ENCODE measurements at places on chromosomes 1 and 21.

DNA sequence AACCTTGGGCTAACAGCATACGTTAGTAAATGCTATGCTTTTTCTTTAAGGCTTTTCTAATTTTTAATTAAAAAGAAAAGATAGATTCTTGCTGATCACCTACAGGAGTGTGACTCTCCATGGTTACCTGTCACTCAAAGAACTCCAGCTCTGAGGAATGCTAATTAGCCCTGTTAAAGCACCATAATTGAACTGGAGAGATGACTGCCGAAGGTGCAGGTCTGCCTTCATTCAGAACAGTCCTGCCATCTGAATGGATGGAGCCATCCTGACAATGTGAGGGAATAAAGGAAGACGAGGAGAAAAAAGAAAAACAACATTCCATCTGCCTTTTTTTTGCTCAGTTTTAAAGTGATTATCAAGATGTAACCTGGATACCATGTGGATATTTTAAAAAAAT lies 94.6 kb downstream of the ATP6V1G3 start:
- DNase-seq: no peak

- no peak for DNase-seq
Measured at GRCh38 chr1:93822730-93823425, 56.1 kb downstream of the DNTTIP2 start.

DNA sequence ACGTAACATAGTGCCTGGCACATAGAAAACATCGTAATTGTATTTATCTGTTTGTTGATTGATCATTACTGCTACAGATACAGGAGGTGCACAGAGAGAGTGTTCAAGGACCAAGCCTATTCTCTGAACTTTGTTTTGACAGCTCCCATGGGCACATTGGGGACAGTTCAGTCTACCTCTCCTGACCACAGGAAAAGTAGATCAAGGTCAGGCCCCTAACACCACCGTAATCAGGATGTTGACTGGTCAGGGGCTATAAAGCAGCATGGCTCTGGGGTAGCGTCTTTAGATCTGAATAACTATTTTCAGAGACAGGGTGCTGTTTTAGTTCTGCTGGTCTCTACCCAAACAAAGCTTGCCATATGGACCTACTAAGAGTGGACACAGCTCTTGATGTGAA lies 223.1 kb upstream of the IRF2BP2 start:
- no peak for DNase-seq

DNA sequence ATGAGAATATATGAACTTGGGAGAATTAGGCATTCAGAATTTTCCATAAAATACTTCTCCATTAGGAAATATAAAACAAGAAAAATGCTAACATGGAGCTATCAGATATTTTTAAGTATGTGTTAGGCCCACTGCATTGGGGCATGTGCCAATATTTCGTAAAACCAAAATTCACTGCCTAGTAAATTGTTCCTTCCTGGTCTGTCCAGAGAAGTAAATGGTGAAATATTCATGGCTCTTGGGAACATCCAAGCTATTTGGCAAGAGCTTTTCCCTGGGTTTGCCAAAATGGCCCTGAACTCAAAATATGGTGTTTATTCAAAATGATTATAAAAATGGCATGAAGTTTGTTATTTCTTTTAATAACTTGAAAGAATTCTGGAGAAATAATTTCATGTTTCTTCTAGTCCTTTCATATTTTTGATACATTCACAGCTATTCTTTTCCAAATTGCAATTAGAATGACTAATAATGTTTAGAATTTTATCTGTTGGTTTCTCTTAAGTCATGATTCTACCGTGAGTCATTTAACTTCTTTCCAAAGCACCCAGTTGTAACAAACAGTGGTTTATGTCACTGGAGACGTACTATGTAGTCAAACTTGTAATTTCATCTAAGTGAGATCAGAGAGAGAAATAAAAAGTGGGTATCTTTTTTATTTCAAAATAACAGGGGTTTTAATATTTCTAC lies 25.7 kb upstream of the SLC19A2 start:
- no peak for DNase-seq

DNA sequence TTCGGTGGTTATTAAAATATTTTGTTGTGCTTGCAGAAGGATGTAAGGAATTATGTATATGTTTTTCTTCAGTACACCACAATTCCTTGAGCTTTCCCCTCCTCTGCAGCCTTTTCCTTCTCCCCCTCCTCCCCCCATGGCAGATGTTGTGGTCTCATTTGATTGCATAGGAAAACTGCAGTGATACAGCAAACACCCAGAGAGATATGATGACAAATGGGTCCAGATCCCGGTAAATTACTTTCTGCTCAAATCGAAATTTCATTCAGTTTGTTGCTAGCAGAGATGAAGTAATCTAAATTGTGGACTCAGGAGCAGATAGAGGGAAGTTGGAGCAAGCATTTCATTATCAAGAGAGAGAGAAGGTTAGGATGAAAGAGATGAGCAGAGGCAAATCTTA lies 9.9 kb downstream of the LMO4 start:
- DNase-seq: no peak

DNA sequence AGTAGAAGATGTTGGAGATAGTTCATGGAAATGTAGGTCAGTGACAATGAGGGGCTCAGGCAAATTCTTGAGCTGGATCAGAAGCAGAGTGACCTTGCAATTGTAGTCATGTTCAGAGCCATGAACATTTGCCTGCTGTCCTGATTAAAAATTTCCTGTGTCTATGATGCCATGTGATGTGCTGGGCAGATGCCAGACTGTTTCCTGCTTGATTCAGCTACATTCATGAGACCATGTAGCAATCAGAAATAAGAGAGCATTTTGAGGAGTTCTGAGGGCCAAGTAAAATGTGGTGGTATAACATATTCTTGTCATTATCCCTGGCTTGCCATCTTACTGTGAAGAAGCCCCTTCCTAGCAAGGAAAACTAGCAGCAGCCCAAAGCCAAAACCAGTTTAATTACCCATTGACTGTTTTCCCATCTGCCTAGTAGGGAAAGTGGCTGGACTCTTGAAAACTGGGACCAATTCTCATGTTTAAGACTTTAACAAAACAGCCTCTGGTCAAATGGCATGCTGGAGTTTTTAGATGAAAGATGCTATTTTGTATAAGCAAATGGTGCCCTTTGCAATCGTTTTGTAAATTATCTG lies 118.3 kb downstream of the NOS1AP start:
- no peak for DNase-seq

DNA sequence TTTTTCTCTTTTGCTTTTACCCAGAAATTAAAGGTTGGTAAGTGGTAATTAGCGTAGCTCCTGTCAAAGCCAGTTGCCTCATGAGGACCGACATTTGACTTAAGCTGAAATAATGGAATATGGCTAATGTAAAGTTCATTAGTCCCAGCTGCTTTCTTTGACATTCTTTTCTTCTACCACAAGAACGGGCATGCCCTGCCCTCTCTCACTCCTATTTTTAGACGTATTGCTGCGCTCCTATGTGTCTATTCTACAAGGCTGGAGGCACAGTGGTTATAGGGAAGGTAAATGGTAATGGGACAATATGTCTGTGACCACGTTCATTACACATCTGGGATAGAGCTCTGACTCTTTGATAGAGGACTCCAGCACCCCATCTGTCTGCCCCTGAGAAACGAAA lies 6.8 kb downstream of the CORT start:
- no peak for DNase-seq

GRCh38 chr1:84370266-84370665 lies 28.0 kb upstream of the DNASE2B start:
- no peak for DNase-seq

GRCh38 chr21:32096411-32096810 lies 182.4 kb downstream of the MIS18A start:
- DNase-seq: no peak

DNA sequence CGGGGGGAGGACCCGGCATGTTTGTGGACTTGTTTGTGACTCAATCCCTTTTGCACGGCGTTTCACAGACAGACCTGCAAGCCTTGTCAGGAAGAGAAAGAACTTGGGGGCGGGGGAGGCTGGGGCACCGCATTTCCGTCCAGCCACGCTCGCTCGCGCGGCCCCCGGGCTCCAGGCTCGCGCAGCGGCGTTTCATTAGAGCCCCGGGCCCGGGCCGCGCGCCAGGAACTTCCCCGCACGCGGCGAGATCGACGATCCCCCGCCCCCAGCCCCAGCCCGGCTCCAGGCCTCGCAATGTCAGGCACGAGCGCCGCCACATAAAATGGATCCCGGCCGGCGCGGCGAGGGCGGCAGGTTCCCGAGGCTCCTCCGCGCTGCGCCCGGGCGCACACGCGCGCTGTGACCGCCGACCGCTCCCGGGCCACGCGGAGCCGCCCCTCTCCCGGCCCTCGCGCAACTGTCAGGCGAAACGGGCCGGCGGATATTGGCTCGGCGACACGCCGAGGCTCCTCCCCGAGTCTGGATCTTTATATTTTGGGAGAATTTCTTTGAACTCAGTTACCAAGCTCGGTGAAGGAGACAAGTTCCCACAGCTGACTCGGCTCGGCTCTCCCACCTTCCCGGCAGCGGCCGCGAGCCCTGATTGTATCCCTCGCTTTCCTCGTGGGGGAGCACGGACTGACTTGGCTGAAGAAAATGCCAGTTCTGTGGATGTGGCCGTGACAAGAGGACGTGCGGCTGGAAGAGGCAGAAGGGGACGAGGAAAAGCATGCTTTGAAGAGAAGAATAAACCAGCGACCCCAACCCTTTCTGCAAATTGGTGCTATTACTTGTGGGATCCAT lies at the start of gene KIF26B:
KIF26B (plus strand) TSS at position 557 of the 843 bp plus-strand sequence. CDS start 440 bp downstream, outside the sequence.
- DNase-seq: no peak

DNA sequence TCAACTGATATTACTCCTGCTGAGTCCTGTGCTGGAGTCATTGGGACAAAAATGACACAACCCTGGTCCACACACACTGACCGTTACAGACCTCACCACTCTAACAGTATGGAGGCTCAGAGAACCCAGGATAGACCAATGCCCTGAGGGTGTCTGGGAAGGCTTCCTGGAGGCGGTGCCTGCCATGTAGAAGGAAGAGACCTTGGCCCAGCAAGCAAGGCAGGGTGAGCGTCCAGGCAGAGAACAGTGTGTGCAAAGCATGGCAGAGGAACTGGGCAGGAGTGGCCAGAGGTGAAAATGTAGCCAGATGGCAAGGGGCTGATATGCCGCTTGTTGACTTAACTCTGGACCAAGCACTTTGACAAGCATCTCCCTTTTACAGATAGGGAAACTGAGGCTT lies 85.5 kb downstream of the VWA5B1 start:
- DNase-seq: no peak

DNA sequence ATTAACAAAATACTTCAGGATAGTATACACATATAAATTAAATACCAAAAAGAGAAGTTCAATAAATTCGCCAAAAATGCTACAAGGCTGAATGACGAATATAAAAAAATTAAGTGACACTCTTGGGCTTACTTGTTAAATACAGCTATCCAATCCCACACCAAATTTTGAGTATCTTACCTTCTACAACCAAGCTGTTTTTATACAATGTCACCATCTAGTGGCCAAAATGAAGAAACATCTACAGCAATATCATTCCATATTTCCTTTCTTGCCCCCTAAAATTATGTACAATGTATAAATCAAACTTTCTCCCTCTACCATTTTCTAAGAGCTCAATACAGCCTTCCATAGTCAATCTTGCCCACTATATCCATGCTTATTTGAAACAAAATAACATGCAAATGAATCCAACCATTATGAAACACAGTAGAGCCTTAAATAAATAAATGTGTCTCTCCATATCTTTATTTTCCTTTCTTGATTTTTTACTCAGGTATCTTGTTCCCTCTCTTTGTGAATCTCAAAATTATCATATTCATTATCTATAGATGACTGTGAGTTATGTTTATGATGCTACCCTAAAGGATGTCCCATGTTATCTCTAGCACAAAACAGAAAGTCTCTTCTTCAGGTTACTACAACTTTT lies 86.3 kb downstream of the ACBD6 start:
- no peak for DNase-seq

- DNase-seq: no peak
Measured at GRCh38 chr1:197145446-197146024, 934 bp downstream of the ASPM start.

DNA sequence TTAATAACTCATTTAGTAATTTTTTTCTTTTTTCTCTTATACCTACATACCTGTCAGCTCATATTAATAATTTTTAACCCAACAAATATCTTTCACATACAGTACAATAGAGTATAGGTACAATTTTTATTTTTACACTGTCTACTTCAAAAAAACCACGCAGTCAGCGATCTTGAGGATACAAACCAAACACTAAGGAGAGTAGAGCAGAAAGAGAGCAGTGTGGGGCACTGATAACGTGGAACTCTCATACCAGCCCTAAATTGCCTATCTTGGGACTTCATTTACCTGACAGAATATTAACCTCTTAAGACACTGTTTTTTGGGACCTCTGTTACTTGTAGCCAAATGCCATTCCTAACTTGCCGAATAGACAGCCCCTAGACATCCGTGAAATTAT lies 5.5 kb downstream of the TRMT1L start:
- no peak for DNase-seq

DNA sequence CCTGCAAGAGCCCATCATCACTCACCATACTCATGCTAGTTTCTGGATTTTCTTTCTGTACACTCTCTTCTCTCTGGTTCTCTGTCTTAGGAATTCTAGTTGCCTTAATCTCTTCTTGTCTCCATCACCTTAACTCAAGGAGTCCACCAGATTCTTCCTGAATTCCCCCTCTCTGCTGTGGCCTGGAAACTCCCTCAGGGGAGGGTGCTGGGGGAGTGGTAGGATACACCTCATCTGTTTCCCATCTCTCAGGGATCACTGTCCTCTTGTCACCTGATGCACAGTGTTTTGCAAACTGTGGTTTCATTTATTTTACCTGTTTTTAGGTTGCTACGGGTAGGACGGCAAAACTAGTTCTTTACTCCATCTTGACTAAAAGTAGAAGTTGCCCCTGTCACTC lies 6.6 kb upstream of the GNG12 start:
- DNase-seq: no peak

DNA sequence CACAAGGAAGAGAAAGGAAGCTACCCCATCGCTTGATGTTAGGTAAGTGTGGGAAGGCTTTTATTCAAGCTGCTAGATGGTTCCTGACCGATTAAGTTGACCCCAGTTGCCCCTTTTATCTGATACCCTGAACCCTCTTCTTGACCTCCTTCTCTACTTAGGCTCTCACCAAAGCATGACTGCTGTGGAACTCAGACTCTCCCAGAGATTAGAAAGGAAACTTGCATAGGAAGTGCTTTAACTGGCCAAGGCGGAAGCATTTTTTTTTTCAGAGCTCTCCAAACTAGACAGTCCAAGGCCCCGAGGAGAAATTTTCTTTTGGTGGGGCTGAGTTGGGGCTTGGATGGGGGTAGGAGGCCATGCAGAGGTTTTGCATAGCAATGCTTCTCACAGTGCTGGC lies 101.3 kb upstream of the USP24 start:
- DNase-seq: no peak

- DNase-seq: no peak
Measured at GRCh38 chr1:182484531-182485257, 34.7 kb downstream of the RGSL1 start.

DNA sequence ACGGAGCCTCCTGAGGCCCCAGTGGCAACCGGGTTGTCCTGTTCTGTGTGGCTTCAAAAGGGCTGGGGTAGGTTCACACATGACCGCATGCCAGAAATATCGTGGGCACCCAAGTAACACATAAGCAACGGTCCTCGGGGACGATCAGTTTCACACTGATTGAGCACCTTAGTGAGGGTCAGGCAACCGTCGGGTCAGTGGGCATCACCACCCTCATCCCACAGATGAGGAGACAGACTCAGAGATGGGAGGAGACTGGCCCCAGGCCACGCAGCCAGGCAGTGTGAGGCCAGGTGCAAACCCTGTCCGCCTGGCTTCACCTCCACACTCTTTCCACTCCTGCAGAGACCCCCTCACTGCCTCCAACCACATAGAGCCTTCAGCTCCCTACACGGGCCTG lies 309.8 kb downstream of the MATN1 start:
- DNase-seq: no peak

Measured in forelimb muscle (tissue), 1 donor.